ENCODE measurements at places on chromosomes 16 and 17.

GRCh38 chr17:49861150-49861884 is 13.4 kb upstream of the TAC4 start:
- DNase-seq = no peak

- peak; percentile 89 for DNase-seq
Observed at GRCh38 chr17:57665128-57665527, 80.0 kb downstream of the CCDC182 start.

DNA sequence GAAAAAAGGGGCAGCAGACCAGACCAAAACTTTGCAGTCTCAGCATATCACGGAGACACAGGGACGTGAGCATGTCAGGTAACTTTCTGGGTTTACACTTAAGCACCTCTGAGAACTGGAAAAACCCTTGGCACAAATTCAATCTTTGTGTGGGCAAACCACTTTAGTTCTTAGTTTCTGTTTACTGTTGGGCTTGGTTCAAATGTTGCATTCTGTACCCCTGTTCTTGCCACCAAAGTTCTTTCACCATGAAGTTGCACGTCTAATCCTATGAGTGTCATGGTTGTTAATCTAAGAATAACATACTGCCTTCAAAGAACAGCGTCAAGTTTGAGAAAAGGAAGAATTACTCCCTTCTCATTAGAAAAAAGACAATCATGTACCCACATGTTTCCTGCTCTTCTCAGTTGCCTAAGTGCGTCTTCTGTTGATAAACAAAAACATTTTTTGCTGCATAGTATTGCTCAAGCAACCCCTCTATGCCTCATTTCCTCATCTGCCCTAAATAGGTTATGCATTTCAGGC is 11.6 kb downstream of the KRT33A start:
- peak; percentile 18 for DNase-seq

GRCh38 chr17:49515196-49515770 is 20.2 kb downstream of the NGFR start:
- DNase-seq = no peak

DNA sequence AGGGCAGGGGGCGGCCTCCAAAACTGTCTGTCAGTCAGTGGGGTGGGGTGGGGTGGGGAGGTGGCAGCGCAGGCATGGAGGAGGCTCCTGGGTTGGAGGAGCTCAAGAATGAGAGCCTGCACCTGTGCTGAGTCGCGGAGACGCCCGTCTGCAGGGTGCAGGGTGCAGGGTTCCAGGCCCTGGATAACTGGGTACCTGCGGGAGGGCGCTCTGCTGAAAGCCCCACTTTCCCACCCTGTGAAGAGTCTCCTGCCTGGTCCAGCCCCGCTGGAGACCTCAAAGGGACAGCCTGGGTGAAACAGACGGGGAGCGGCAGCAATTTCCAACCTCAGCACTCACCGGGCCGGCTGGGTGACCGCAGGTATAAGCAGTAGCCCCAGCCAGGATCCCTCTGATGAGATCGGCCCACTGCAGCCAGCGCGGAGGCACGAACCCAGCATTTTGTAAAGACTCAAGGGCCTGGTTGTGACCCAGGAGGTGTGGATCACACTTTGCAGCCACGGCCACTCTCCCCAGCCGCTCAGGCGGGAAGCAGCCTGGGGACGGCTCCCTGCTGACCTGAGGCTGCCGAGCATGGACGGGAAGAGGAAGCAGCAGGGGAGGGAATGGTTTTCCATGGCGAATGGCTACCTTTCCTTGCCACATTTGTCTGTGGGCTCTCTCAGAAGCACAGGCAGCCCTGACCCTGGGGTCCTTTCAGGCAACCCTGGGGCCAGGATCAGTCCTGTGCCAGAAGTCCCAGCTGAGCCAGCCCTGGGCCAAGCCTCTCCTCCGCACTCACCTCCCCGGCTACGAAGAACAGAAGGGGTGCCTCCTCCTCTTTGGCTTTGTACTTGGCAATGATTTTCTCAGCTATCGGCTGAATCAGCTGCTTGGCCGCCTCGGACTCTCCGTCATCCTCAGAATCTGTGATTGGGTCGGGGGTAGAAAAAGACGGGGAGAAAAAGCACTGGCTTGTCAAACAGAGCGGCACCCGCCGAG is 21.0 kb downstream of the MRM3 start:
- DNase-seq = no peak

DNA sequence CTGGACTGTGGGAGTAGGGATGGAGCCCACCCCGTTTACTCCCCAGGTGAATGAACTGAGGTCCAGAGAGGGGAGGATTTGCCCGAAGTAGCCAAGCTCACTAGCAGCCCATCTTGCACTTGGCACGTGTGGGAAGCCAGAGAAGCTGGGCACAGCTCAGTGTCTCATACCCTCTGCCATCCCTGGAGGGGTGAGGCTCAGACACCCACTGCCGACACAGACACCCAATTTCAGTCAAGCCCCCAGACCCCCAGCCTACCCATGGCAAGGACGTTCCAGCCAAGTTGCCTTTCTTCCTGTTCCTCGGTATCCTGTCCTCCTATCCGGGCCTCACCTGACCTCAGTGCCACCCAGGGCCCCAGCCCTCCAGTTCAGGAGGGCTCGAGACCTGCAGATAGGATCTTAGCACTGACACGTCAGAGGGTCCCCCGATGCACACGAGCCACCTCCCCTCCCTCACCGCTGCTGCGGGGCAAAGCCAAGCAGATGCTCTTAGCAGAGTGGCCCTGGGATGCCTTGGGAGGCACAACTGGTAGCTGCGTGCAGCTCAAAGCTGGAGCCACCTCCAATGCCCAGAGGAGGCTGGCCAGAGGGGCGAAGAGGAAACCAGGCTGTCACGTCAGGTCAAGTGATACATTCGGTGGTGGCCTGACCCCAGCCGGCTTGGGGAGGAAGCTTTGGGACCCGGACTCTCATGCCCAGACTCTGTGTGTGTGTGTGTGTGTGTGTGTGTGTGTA is 90.4 kb upstream of the TNRC6C start:
- no peak for DNase-seq

GRCh38 chr17:49012769-49013255 is 15.6 kb downstream of the IGF2BP1 start:
- DNase-seq = no peak

- no peak for DNase-seq
Observed at GRCh38 chr17:41308918-41309359, at the start of gene KRTAP16-1. Gene KRTAP16-1 (minus strand): TSS chr17:41309309. CDS start chr17:41309253, 56 bp downstream.

DNA sequence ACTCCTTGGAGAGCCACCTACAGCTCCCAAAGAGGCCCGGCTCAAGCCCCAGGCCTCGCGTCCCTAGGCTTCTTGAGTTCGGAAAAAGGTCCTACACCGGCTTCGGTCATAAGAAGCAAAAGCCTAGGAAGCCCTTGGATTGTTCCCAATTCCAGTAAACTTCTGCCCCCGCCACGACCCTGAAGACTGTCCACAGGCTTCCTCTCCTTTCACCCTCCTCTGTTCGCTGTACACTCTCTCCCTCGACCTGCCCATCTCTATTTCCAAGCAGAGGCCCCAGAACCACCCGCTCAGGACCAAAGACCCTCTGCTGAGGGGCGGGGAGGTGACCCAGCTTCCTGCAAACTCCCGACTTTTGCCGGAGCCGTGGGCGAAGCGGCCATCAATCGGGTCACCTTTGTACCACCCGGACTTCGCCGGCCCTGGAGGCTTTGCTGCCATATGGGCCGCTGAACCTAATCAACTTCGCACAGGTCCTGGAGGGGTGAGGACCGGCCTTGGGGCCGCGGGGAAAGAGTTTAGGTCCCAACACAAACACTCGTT is 2.7 kb downstream of the HOXB2 start:
- no peak for DNase-seq

GRCh38 chr16:85491798-85492294 is 121.3 kb upstream of the GSE1 start:
- DNase-seq = no peak

- DNase-seq = no peak
Observed at GRCh38 chr16:5032748-5033167, 977 bp downstream of the NAGPA start.

GRCh38 chr17:48044851-48045250 is 3.3 kb upstream of the NFE2L1 start:
- DNase-seq = no peak

DNA sequence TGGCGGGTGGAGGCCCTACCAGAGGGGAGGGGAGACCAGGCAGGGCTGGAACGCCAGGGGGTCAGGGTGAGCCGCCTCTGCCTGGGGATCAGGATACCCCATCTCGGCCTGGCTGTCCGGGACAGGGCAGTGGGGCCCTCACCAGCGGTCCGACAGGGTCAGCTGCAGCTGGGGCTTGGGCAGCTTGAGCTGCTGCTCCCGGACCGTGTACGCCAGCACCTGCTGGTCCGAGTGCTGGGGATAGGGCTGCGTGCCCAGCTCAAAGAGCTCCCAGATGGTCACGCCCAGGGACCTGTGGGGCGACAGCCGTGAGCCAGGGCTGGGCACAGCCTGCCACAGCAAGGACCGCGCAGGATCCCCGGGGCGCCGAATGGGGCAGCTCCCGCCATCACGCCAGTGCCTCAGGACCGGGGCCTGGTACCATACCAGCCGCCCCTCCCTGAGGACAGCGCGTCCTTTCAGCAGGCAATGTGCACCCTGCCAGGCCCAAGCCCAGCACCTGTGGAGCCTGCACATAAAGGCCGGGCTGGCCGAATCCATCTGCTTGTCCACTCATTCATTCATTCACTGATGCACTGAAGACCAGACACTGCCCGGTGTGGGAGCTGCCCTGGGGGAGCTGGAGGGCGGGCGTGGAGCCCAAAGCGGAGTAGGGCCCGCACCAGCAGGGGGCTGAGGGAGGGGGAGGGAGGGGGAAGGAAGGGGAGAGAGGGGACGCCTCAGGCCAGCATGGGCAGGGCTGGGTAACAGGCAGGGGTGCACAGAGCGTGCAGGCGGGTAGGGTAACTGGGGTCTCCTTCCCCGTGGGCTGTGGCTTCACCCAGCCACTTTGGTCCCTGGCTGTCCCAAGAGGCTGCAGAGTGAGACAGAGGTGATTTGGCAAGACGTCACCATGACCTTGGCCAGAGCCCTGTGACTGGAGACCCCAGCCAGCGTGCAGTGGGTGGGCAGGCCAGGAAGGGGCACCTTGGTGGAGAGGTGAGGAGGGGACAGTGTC is 42.0 kb upstream of the PVALEF start:
- DNase-seq = no peak

- DNase-seq = no peak
Observed at GRCh38 chr17:58335061-58335731, 6.6 kb upstream of the TSPOAP1 start.

DNA sequence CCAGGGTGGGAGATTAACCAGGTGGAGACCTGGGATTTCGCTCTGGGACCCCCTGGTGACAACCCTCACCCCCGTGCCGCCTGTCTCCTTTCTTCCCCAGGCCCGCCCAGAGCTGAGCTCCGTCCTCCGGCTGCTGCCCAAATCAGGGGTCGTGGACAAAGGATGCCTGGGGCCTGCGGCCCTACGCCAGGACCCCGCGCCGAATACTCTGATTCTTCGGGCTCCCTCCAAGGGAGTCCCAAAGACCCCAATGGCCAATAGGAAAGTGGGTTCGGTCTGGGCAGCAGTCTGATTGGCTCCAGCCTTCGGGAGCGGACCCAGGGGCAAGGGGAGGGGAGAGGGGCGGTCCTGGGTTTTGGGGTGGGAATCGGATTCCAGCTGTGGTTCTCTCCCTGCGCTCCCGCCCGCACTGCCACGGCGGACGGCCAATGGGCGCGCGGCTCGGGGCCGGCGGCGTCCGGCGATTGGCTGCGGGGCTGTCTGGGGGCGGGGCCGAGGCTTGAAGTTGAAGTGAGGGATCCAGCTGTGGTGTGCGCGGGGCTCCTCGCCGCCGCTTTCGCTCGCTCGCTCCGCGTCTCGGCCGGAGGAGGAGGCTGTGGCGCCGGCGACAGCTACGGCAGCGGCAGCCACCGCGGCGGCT is at the start of gene CACNA1G:
Gene CACNA1G (plus strand): TSS at position 531 of the 640 bp plus-strand sequence. CDS start 745 bp downstream, outside the sequence.
- peak; percentile 51 for DNase-seq

- DNase-seq = no peak
Observed at GRCh38 chr17:49146620-49147306, 14.2 kb downstream of the B4GALNT2 start.

DNA sequence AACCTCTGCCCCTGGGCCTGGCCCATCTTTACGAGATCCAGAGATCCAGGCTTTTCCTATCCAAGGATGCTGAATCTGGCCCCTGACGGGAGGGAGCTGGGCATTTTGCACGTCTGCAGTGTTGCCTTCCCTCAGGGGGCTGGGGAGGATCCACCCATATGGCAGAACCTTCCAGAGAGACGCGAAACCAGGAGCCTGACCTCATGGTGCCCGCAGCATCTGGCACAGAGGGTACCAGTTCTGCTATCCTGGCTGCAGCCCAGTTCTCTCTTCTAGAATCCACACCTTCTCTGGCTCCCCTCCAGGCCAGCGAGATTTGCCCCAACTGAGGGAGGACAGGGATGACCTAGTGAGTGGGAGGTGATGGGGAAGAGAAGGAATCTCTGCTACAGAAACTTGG is 20.5 kb upstream of the ZNF652 start:
- no peak for DNase-seq

- no peak for DNase-seq
Observed at GRCh38 chr16:85412911-85413520, 200.1 kb upstream of the GSE1 start.

- DNase-seq = no peak
Observed at GRCh38 chr17:57404073-57404472, 147.8 kb downstream of the MSI2 start.

- DNase-seq = no peak
Observed at GRCh38 chr17:81461607-81462500, 50.7 kb downstream of the ACTG1 start.

DNA sequence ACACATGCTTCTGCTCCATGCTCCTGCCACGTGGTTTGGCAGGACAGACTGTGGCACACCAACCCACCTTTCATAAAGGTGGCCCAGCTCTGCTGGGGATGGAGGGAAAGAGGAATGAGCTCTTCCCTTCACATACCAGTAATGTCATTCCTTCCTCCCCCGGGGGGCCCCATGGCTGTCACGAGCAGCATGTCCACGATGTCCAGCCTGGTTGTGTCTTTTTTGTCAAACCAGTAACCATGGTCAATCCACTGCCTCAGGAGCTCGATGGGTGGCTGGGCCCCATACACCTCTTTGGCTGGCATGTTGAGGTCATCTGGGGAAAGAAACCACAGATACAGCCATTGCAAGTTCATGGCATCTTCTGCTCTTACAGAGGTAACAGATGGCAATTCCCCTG is 96.6 kb downstream of the LYRM1 start:
- no peak for DNase-seq

GRCh38 chr16:70752426-70752825 is 48.5 kb downstream of the VAC14 start:
- no peak for DNase-seq

GRCh38 chr17:9768381-9768934 is 22.9 kb downstream of the DHRS7C start:
- no peak for DNase-seq

GRCh38 chr16:81655469-81656162 is 123.5 kb upstream of the PLCG2 start:
- DNase-seq = no peak

DNA sequence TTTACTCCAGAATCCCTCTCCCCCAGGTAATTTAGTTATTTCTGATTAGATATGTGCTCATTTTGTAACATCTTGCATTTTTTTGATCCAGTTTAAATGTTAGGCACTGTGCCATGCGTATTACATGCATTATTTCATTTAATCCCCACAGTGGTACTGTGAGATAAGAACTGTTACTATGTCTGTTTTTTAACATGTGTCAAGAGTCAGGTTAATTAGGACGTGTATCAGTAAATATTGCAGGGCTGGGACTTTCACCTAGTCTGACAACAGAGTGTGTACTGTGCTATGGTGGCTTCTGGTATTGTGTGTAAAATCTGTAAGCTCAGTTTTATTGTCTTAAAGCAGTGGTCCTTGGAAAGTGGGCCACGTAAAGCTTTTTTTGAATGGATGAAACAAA is 10.6 kb downstream of the RSPRY1 start:
- no peak for DNase-seq

- no peak for DNase-seq
Observed at GRCh38 chr17:13346081-13346533, 255.6 kb downstream of the HS3ST3A1 start.

Data from DMS79 (cell line).